ENCODE measurements at places on chromosomes 1 and 21.

DNA sequence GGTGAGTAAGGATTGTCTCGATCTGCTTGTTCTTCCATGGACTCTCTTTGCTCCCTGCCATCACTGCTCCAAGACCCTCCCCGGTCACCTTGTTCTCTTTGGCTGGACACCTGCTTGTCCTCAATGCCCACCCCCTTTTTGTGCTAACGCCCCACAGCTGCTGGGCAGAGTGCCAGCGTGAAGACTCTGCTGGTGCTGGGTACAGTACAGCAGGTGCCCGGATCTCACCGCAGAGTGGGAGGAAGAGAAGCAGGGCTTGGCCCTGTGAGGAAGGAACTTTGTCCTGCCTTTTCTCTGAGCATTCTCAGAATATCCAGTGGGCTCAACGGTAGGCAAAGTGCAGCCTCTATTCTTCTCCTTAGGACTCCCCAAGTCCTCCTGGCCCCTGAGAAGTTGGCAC lies 90.1 kb downstream of the PLXNA2 start:
- DNase-seq, result no peak

DNA sequence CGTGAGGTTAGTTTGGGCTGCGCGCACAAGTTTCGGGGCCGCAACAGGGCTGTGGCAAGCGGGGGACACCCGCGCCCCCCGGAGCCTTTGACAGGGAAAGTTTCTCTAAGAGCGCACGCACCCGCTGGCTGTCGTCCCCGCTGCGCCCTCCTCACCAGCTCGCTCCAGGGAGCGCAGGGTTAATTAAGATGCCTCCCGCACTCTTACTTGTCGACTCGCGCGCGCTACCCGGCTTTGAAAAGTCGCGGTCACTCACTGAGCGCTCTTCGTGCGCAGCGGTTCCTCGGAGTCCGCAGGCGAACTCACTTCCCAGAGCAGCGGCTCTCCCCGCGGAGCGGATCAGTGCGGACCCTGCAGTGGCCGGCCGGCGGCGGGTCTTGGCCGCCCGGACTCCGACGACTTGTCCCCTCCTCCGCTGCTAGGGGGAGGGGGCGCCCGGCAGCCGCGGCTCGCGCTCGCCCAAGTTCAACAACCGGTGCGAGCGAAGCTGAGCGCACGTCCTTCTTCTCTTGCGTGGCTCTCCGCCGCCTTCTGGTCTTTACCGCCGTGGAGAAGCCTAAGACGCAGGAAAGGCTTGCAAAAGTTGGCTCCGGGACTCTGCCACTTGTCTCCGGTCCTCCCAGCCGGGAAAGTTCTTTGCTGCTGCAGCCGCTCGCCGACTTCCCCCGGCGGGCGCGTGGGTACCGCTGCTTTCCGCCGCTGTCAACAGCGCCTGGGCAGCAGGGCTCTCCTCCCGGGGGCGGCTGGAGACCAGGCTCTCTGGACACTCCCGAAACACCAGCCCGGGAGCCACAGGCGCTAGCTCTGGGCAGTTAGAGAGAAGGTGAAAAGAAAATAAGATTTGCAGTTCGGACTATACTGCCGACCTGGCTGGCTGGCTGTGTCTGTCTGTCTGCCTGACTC lies 506 bp downstream of the JUN start:
- no peak for DNase-seq

- no peak for DNase-seq
Observed at GRCh38 chr1:220879076-220879508, at the start of gene HLX. HLX (plus strand) TSS chr1:220879443; CDS start chr1:220879858, 415 bp downstream.

DNA sequence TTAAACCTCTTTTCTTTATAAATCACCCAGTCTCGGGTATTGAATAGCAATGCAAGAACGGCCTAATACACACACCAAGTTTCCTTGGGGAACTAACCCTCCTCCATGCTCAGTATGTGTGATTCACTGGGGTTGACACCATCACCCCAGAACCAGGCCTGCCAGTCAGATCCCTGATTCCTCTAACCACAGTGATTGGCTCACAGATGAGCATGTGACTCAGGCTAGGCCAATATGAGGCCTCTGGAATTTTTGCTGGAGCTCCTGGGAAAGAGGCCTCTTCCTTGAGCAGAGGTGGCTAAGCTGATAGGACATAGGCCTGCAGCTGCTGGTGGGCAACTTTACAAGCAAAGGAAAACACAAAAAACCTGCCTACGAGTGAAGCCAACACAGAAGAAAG lies 74.7 kb upstream of the ZBTB40 start:
- DNase-seq, result no peak

All from stimulated activated CD8-positive, alpha-beta memory T cell treated with anti-CD3 and anti-CD28 coated beads, Interleukin-4, amount 100 ng/mL, for 4 hours (primary cell).